Ovary (tissue), 10 donors: ENCODE measurements at places on chromosomes 3 and 15. TPM values are rescaled to one million over a fixed set of nuclear protein-coding genes. Genes with fewer than 3 reads are reported as not detected.

The TMEM207 gene
- not detected for total RNA-seq

- DNase-seq: no peak
- no peaks in the 10 kb centered on the region for H3K36me3 ChIP-seq
- no peak overlapping the region for H3K27ac ChIP-seq
- no peaks in the 10 kb centered on the region for H3K27me3 ChIP-seq
Observed at GRCh38 chr3:99751649-99752048, 66.0 kb upstream of the CMSS1 start.

- H3K4me1 ChIP-seq: no peaks in the 10 kb centered on the region
- no peaks in the 10 kb centered on the region for H3K36me3 ChIP-seq
- no peak overlapping the region for H3K27ac ChIP-seq
- H3K4me3 ChIP-seq: no peak overlapping the region
Observed at GRCh38 chr3:195736866-195737490, 16.2 kb downstream of the MUC20 start.

GRCh38 chr3:154758109-154758868, 321.8 kb upstream of the MME start:
- DNase-seq: no peak
- no peaks in the 10 kb centered on the region for H3K4me1 ChIP-seq
- H3K4me3 ChIP-seq: no peak overlapping the region
- no peaks in the 10 kb centered on the region for H3K27me3 ChIP-seq
- H3K36me3 ChIP-seq: no peaks in the 10 kb centered on the region

The KIAA1143 gene
- 55.4 TPM for total RNA-seq

The RLBP1 gene
- total RNA-seq: not detected

The LSAMP gene
- 8.6 TPM for total RNA-seq
